Stimulated activated CD8-positive, alpha-beta memory T cell treated with anti-CD3 and anti-CD28 coated beads, Interleukin-7, amount 100 ng/mL, for 24 hours (primary cell): ENCODE measurements at places on chromosomes 16 and 17.

DNA sequence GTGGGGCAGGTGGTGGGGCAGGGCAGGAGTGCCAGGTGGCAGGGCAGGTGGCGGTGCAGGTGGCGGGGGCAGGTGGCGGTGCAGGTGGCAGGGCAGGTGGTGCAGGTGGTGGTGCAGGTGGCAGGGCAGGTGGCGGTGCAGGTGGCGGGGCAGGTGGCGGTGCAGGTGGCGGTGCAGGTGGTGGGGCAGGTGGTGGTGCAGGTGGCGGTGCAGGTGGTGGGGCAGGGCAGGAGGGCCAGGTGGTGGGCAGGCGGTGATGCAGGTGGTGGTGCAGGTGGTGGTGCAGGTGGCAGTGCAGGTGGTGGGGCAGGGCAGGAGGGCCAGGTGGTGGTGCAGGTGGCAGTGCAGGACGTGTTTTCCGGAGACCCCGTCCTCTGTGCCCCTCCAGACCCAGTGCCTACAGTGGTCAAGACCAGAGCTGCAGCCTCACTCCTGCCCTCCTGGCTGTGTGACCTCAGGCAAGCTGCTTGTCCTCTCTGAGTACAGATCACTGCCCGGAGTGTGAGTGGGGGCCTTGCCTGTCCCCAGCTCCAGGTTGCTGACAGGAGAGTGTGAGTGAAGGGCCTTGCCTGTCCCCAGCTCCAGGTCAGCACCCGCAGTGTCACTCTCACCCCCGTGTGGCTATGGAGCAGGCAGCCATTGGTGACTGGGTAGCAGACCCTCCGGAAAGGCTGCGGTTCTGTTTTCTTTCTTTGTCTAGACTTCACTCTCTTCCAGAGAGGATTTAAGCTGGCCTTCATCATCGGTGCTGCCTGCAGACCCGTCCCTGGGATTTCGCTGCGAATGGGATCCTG is 16.1 kb upstream of the NPTX1 start:
- no peak for DNase-seq

- DNase-seq, result no peak
Measured at GRCh38 chr16:54774768-54775167, 155.9 kb upstream of the IRX5 start.

GRCh38 chr17:59357219-59357697 is 25.8 kb downstream of the YPEL2 start:
- DNase-seq, result no peak

- DNase-seq, result no peak
Measured at GRCh38 chr17:63190821-63191370, 224.9 kb downstream of the TANC2 start.

DNA sequence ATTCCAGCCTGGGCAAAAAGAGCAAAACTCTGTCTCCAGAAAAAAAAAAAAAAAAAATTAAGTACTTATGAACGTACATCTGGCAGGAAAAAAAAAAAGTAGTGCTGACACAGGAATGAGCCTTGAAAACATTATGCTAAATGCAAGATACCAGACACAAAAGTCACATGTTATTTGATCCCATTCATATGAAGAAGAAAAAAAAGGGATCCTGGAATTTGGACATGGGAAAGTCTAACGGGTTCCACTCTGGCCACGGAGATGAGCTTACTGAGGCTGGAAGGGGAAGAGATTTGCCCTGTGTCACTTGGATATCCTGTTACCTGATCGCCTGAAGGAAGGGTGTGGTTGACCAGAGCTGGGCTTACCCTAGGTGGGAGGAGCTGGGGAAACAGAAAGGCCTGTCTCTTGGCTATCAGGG is 251.9 kb downstream of the PARN start:
- DNase-seq, result no peak

DNA sequence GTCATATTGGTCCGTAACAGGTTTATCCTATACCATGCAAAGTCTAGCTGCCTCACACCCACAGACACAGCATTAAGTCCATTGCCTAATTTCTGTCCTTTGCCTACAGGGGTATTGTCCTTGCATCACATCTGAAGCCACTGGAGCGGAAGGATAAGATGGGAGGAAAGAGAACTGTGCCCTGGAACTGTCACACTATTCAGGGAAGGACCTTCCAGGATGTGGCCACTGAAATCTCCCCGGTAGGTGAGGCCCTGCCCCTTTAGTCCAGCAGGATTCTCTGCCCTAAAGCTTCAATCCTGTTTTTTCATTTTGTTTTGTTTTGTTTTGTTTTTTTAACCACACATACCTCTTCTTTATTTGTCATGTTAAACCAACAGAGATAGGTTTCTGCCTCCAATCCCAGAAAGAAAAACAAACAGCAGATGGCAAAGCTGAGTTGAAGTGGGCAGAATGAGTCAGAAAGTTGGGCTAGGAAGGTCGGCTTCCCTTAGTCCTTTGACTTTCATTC is 2.2 kb upstream of the EFTUD2 start:
- no peak for DNase-seq

GRCh38 chr16:27242868-27243590 is 25.5 kb downstream of the NSMCE1 start:
- no peak for DNase-seq

GRCh38 chr17:11996722-11997146 is 541 bp downstream of the ZNF18 start:
- peak; percentile 4 for DNase-seq

DNA sequence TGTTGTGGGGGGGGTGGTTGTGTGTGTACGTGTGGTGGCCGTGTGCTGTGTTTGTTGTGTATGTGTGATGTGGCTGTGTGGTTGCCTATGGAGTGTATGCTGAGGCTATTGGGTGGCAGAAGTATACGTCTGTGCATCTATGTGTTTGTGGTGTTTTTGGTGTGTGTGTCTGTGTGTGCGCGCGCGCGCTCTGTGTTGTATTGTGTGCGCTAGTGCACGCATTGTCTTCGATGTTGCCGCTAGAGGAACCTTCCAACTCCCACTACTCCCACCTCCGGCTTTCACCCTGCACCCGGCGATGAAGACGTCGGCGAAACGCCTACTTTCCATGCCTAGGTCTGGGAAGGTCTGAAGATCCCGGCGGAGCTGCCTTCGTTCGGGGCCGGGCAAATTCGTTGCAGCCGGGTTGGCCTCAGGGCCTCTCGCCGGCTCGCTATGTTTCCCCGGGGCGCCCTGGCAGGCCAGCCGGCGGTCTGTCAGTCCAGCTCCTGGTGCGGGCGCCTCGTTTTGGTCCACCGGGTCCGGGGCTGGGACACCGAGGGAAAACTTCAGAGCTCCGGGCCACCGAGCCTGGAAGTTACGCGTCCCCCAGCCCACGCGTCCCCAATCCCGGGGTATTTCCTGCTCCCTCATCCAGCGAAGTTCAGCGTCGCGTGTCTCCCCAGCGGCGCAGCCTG is 5.2 kb upstream of the DLX4 start:
- DNase-seq, result no peak

DNA sequence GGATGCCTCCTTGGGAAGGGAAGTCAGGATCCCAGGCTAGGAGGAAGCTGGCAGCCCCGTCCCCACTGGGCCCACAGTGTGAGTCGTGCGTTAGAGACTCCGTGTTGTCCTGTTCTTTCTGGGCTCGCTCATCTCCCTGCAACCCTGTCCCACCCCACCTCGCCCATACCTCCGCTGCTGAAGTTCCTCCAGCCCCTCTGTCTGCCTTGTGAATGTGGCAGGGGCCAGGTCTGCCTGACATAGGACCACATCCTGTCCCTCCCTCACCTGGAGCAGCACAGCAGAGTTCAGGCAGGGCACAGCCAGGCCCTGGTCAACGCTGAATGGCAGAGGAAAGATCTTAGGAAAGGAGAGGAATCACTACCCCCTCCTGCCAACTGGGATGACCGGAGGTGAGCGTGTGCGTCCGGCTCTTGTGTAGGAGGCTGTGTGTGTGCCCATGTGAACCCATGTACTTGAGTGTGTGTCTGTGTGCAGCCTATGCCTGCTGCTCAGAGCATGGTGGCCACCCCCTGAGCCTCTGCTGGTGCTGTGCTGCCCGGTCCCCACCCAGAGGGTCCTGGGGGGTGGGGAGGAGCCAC is 12.8 kb downstream of the KCNJ18 start:
- no peak for DNase-seq

- no peak for DNase-seq
Measured at GRCh38 chr17:47987240-47987835, 16.4 kb downstream of the CDK5RAP3 start.

DNA sequence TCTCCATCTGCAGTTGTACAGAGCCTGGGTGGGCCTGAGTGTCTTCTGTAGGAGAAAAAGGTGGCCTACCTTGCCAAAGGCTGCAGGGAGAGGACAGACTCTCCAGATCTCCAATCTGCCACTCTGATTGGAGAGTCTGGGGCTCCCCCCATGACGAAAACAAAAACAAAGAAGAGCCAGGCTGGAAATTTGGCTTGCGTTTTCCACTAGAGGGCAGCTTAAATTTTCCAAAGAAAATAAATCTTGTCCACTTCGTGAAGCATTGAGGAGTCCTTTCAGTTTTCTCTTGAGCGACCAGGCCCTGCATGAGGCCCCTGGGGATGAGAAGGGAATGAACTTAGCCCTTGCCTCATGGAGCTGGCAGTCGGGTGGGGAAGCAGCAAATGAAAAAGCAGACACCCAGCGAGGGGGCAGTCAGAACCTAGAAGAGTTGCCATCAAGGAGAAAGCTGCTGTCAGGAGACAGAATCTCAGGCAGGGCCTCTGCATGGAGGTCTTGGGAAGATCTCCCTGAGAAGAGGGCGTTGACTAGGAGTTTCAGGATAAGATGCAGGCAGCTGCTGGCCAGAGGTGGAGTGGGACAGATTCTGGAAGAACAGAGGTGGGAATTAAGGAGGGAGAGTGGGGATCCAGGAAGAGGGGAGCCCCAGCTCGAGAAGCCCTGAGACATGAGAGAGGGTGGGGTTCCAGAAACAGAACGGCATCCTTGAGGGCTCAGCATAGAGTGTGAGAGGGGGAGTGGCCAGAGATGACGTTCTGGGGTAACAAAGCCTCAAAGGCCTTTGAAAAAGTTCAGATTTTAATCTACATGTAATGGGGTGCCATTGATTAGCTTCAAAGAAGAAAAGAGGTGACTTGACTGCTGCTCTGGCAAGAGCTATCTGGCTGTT is 8.4 kb upstream of the SHCBP1 start:
- no peak for DNase-seq

GRCh38 chr16:86653285-86654006 is 75.1 kb downstream of the FOXL1 start:
- DNase-seq, result no peak

DNA sequence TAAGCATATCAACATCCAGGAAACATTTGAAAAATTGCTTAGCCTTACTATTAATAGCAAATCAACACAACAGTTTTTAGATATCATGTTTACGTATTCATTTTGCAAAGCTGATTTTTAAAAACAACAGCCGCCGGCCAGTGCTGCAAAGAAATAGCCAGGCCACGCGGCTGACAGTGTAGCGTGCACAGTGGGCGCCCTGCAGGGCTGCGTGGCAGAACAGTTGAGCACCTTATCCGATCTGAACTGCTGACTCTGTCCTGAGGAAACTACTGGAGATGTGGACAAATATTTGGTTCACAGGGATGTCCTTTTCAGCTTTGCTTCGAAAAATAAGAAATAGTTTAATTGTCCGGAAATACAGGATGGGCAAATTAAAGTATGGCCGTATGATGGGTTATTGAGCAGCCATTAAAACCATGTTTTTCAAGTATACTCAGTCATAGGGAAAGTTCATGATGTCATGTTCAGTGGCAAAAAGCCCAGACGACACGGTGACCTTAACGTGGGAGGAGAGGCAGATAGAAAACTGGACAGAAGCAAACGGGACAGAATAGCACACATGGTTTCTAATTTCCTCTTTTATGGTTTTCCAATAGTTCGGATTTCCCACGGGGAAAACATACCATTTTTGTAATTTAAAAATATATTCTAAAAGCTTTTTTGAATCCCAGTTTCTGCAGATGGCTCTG is 52.4 kb upstream of the ENDOV start:
- DNase-seq, result no peak

DNA sequence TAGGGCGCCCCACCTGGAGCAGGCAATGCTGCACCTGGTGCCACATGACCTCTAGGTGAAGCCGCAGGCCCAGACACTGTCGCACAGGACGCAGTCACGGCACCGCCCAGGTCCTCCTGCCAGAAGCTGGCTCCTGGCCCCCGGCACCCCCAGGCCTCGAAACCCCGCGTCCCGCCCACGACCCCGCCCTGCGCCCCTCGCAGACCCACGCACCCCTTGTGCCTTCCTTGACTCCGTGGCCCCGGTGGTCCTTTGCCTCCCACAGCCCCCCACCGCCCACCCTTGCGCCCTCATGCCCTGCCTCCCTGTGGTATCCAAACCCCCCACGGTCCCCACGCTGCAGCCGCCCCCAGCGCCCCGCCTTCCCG is 6.3 kb upstream of the C1QTNF8 start:
- DNase-seq, result no peak

DNA sequence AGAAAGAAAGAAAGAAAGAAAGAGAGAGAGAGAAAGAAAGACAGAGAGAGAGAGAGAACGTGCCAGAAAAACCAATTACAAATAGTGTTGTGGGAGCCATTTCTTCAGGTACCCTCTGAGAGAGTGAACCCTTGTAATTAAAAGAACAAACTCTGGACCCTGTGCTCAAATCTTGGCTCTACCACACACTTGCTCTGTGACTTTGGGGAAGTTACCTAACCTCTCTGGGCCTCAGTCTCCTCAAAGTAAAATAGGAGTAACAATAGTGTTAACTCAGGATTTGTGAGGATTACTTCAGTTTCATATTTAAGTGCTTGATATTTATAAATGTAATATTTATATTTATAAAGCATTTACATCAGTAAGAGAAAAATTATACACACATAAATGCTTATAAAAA is 139.8 kb downstream of the GSG1L start:
- no peak for DNase-seq

DNA sequence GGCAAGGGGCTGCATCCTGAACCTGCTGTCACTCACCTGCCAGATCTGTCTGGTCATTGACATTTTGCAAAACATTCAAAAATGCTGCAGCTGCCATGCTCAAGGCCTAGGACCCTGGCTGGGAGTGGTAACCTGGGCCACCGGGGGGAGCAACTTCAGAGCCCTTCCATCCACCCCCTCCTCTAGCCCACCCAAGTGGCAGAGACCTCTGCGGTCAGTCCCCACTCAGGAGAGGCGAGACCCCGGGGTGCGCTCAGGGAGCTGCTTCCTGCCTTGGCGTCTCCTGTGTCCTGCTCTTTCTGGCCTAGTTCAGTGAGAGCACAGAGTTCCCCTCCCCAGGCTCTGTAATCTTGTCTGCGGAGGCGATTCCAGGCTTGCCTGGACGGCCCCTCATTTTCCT is 108.8 kb downstream of the CCDC182 start:
- DNase-seq, result no peak

DNA sequence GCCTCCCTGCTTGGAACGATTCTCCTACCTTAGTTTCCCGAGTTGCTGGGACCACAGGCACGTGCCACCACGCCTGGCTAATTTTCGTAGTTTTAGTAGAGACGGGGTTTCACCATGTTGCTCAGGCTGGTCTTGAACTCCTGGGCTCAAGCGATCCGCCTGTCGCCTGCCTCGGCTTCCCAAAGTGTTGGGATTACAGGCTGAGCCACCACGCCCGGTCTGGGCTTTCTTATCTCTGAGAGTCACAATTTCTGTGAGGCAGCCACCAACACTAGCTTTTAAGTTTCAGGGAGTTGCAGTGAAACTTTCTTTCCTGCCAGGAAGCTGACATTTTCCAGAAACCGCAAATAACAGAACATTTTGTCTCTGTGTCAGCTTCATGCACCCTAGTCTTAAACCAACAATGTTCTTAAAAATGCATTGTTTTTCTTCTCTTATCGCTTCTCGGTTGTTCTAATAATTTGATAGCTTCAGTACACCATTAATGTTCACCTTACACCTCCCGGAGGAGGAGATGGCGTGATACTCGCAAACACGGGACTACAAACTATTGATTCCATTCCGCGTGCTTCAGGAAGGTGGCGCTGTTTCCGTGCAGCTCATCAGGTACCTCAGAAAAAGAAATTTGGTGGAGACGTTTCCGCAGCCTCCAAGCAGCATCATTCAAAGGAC is 7.4 kb upstream of the DHRS7B start:
- peak; percentile 40 for DNase-seq

GRCh38 chr17:65742403-65743307 is 181.2 kb upstream of the AXIN2 start:
- no peak for DNase-seq
